ENCODE measurements at places on chromosomes 3 and 15. TPM values are rescaled to one million over a fixed set of nuclear protein-coding genes. Genes with fewer than 3 reads are reported as not detected.

GRCh38 chr3:7788881-7789280, 712.7 kb upstream of the LMCD1 start:
- no peak for ATAC-seq

The CCDC50 gene
- 146 TPM for total RNA-seq

- ATAC-seq, result no peak
Measured at GRCh38 chr3:46539443-46540005, 26.6 kb downstream of the LRRC2 start.

The LYZL4 gene
- total RNA-seq, result not detected

The ARPP19 gene
- 172 TPM for total RNA-seq

Measured in gastroesophageal sphincter (tissue), 4 donors.